ENCODE measurements at places on chromosomes 4 and X. TPM values are rescaled to one million over a fixed set of nuclear protein-coding genes. Genes with fewer than 3 reads are reported as not detected.

DNA sequence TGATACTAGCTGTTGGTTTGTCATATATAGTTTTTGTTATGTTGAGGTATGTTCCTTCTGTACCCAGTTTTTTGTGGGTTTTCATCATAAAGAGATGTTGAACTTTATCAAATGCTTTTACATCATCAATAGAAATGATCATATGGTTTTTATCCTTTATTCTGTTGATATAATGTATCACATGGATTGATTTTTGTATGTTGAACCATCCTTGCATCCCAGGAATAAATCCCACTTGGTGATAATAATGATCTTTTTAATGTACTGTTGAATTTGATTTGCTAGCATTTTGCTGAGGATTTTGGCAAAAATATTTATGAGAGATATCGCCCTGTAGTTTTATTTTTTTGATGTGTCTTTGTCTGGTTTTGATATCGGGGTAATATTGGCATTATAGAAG is 22.5 kb upstream of the NAA11 start:
- no peak for DNase-seq

- DNase-seq = peak; percentile 48
Measured at GRCh38 chr4:147984065-147984777, 252.3 kb downstream of the ARHGAP10 start.

Gene OPHN1
- 4.8 TPM for polyA plus RNA-seq

DNA sequence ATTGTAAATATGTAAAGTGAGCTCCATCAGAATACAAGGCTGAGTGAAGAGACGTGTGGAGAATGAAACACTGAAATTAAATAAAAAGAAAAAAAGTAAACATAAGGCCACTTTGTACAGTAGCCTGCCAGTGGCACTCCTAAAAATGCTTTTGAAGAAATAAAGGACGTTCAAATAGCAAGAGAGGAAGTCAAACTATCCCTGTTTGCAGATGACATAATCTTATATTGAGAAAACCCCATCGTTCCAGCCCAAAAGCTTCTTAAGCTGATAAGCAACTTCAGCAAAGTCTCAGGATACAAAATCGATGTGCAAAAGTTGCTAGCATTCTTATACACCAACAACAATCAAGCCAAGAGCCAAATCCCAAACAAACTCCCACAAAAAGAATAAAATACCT is 24.2 kb downstream of the RASSF6 start:
- no peak for DNase-seq

DNA sequence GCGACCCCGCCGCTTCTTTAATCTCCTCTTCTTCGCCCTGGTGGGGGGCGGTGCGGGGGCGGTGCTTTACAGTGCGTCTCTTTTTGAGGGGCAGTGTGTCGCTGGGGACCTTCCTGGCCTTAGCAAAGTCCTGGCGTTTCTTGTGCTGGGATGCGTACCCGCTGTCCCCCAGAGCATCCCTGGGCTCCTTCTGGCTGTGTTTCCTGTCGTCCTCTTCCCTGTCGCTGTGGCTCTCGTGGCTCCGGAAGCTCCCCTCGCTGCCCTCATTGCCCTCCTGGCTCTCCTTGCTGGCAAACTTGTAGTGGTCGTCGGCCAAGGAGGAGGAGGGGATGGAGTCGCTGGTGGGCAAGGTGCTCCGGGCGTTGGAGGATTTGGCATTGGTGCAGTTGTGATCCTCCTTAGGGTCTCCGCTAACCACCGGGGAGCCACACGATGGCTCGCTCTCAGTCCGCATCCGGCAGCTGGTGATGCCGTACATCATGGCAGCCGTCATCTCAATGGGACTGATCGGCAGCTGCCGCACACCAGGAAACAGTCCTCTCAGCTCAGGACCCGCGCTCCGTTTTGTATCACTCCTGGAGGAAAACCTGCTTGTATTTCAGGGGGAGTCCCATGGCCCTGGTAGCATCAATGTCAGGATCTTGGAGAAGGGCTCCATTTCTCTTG is 30.4 kb upstream of the TMSB15A start:
- no peak for DNase-seq

Gene RHOXF2
- polyA plus RNA-seq = not detected

- no peak for DNase-seq
Measured at GRCh38 chrX:5449323-5449722, 779.3 kb downstream of the NLGN4X start.

DNA sequence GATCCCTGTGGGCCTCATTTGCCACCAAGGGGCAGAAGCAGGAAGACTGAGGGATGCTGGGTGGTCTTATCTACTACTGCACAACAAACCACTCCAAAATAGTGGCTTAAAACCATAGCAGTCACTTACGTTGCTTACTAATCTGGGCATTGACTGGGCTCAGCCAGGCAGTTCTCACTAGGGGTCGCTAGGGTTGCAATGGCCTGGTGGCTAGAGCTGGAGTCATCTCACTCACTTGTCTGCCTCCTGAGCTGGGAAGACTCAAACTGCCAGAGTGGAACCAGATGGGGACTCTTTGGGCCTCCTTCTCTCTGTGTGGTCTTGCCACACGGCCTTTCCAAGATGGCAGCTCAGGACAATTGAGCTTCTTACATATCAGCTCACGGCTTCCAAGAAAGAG is 216.3 kb upstream of the BCOR start:
- DNase-seq = no peak

Gene AKAP4
- polyA plus RNA-seq = not detected

Gene PRR32
- not detected for polyA plus RNA-seq

GRCh38 chr4:42492962-42493361 is 95.7 kb downstream of the SHISA3 start:
- DNase-seq = peak; percentile 71

DNA sequence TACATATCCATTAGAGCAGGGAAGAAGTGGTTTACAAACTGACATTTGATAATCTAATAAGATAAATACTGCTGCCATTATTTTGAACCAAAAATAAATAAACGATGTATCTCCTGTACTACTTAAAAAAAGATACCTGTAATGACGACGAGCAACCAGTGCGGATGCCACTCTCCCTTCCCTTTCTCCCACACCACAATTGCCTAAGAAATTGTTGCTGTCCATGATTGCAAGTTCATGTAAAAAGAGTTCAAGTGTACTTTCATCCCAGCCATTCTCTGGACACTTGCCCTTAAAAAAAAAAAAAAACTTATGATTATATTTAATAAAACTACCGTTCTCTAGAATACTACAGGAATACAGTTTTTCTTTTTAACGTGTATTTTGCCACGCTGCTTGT is 1.4 kb downstream of the SEPSECS start:
- no peak for DNase-seq

GRCh38 chr4:23889391-23889790 is 456 bp downstream of the PPARGC1A start:
- DNase-seq = no peak

- DNase-seq = no peak
Measured at GRCh38 chr4:8284391-8284790, 14.8 kb downstream of the HTRA3 start.

GRCh38 chrX:51395810-51396728 is 63.4 kb downstream of the NUDT10 start:
- DNase-seq = no peak

Gene MRPS18C
- 89.1 TPM for polyA plus RNA-seq

- DNase-seq = no peak
Measured at GRCh38 chrX:21933077-21933476, 7.4 kb upstream of the SMS start.

DNA sequence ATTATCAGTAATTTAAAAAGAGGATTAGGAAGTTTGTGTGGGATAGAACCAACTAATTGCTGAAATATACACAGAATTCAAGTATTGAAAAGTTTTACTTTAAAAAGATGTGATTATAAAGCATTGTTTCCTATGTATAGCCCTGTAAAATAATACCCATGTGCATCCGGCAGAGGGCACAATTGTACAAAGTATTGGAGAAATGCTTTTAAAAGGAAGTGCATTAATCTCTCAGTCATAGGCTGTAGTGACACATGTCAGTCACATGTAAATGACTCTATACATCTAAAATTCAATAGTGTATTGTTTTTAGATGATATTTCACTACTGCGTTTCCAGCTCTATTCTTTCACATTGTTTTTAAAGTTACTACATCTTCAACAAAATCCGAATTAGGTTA is 9.7 kb upstream of the GEMIN8 start:
- peak; percentile 62 for DNase-seq

GRCh38 chrX:10755439-10756334 is 135.3 kb upstream of the MID1 start:
- peak; percentile 20 for DNase-seq

DNA sequence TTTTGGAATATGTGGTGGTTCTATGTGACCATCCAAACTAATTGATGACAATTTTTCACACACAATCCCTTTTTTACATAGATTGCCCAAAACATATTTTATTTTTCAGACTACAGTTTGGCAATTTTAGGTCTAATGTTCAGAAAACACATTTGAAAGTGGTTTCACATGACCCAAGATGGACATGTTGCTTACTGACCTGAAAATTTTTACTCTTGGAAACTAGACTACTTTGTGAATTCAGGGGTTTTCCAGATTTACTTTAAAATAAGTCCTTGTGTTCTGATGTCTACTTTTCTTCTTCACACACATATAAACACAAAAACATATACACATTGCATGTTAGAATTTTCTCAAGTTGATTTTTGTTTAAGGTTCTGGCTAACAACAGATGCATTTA is 79.5 kb downstream of the HMGB2 start:
- no peak for DNase-seq

DNA sequence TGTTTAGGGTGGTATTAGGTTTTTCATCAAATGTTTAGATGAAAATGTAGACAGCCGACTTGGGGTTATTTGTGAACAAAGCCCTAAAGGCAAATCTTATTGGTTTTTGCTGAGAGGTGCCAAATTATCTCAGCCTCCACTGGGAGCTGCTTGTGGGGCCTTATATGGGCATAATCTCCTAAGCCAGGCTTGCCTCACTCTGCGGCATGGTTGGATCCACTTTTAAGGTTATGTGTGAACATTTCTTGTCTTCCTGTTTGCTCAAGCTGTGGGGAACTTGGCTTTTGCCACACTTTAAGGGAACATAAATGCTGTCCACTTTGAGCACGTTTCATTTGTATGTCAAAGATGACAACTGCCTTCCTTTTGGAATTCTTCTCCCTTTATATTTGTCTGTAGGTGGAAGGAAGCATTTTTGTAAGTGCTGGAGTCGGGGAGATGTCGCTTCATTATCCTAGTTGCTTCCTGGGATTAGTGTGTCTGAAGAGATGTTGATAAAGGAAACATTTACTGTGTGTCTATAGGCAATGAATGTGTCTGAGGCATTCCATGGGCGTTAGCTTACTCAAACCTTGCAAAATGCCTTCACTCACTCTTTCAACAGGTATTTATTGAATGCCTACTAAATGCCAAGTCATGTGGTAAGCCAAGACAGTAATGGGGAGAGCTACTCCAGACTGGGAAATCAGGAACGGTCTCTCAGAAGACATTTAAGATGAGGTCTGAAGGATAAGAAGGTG is 78.3 kb downstream of the SLC9A6 start:
- DNase-seq = no peak

DNA sequence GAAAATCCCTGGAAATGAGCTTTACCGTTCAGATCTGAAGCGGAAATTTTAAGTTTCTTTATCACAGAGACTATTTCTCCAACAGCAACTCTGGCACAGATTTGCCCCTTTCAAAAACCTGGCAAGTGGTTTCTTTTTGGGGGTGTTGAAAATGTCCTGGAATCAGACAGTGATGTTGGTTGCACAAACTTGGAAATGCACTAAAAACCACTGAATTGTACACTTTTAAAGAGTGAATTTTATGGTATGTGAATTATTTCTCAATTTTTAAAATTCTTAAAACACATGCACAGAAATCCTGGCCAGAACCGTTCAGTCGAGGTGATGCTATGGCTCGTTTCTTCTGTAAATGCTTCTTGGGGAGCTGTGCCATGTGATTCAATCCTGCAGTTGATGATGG is 121.2 kb upstream of the RBPJ start:
- no peak for DNase-seq

Gene HS3ST1
- 6.9 TPM for polyA plus RNA-seq

DNA sequence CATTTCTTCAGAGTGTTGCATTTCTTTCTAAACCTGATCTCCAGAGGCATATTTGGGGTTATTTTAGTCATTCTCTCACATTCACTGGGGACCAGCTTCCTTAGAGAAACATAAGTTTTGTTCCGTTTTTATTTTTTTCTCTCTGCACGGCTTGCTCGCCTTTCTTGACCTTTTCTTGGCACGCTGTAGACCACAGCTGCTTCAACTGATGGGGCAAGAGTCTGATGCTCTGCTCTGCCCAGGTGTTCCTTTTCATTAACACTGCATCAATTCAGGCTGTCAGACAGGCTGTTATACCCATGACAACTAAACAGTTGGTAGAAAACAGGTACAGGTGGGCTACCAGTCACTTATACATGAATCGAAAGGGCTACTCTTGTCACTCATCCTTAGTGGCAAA is 682.2 kb upstream of the DIAPH2 start:
- no peak for DNase-seq

DNA sequence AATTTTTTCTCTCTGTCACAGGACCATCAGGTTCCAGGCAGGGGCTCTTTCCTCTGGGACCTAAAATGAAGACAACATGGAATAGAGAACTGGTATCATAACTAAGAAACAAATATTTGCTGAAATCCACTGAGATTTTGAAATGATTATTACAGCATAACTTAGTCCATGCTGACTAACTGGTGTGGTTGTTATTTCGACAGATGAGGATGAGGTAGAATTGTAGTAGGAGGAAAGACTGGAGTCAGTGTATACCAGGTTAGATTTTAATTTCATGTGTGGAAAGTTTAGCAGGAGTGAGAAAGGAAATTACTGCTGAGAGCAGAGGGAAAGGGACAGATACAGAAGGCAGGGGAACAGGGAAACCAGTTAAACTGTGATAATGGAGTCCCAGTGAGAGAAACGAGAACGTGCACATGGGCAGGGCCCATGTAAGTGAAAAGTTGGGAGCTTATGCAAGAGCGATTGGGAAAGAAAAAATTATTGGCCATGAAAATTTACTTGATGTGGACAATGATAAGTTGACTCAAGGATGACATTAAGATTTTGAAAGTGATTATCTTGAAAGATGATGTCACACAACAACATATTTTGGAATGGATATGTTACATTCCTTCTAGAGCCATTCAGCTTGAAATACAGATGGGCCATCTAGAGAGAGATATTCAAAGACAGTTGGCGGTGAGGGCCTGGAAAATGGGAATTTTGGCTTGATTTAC is 98.7 kb upstream of the DDIT4L start:
- DNase-seq = no peak

- peak; percentile 3 for DNase-seq
Measured at GRCh38 chr4:1863297-1864033, 7.5 kb upstream of the LETM1 start.

Gene VCX3A
- not detected for polyA plus RNA-seq

Gene GPC3
- 618 TPM for polyA plus RNA-seq

Gene SH2D1A
- polyA plus RNA-seq = not detected

Gene KLF8
- polyA plus RNA-seq = 5.4 TPM

Gene PHEX
- 0.16 TPM for polyA plus RNA-seq

DNA sequence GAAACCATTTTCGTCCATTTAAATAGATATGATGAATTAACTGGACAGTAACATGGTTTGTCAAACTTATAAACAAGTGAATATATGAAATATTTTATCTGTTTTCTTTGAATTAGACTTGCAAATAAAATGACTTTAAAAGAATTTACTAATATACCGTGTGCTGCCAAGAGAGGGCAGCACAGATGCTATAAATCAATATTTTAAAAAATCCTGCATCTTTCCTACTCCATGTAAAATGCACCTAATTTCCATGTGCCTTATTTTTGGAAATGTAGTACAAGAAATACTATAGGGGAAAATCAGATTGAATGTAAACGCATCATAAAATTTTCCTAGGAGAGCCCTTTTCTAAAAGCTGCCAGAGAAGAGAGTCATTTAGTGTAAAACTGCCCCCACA is 62.2 kb downstream of the PRKX start:
- DNase-seq = peak; percentile 46

Gene SYTL5
- polyA plus RNA-seq = 1.2 TPM

Gene LINC00632
- polyA plus RNA-seq = 51.5 TPM
